Right renal cortex interstitium (tissue), 3 donors: ENCODE measurements at places on chromosomes 1 and 21. TPM values are rescaled to one million over a fixed set of nuclear protein-coding genes. Genes with fewer than 3 reads are reported as not detected.

The OR2L2 gene
- polyA plus RNA-seq = 0.12 TPM

The CYP4A11 gene
- polyA plus RNA-seq = 50.3 TPM

The MNDA gene
- 6.0 TPM for polyA plus RNA-seq

The RASSF5 gene
- 5.1 TPM for polyA plus RNA-seq

The C4BPA gene
- polyA plus RNA-seq = 0.24 TPM

The BARHL2 gene
- not detected for polyA plus RNA-seq

The NECTIN4 gene
- polyA plus RNA-seq = 3.9 TPM

The AGT gene
- polyA plus RNA-seq = 16.0 TPM

The CLCA4 gene
- polyA plus RNA-seq = not detected

The MROH7 gene
- polyA plus RNA-seq = 4.0 TPM

The CRABP2 gene
- polyA plus RNA-seq = 87.5 TPM
